ENCODE measurements at places on chromosomes 5 and 9.
A peak's percentile ranks its signal among the peaks of the same experiment; 100 is the strongest.

- DNase-seq, result peak; percentile 52
Measured at GRCh38 chr9:135864447-135865049, 42.8 kb downstream of the CAMSAP1 start.

DNA sequence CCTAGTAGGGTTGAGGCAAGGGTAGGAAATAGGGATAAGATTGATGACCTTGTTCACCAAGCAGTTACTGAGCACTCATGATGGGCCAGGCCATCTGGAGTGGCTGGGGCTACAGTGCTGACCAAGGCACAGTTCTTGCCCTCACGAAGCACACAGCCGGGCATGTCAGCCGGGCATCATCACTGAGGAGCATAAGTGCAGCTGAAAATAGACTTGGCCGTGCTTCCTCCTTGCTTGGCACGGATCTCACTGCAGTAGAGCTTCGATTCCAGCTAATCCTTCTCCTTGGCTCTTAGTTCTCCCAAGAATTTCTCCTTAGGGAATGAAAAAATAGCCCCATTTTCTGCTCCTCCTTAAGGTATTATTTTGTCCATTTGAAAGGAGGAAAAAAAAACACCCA lies 116.6 kb downstream of the NMUR2 start:
- DNase-seq, result no peak

GRCh38 chr5:174083056-174083827 lies 37.7 kb downstream of the NSG2 start:
- no peak for DNase-seq

- DNase-seq, result peak; percentile 39
Measured at GRCh38 chr5:125326150-125326510, 579.7 kb upstream of the ZNF608 start.

GRCh38 chr5:170638454-170639220 lies 134.8 kb downstream of the KCNIP1 start:
- DNase-seq, result peak; percentile 58

GRCh38 chr9:98071737-98072136 lies 15.2 kb downstream of the NANS start:
- peak; percentile 74 for DNase-seq
